ENCODE measurements at places on chromosomes 4 and X. TPM values are rescaled to one million over a fixed set of nuclear protein-coding genes. Genes with fewer than 3 reads are reported as not detected.

Gene SPIN2A
- total RNA-seq: 2.1 TPM

Gene UGT2A3
- total RNA-seq: not detected

Gene RNF128
- total RNA-seq: 3.0 TPM

Gene FAM47A
- total RNA-seq: not detected

Gene CYP4V2
- 42.0 TPM for total RNA-seq

Gene CLRN2
- not detected for total RNA-seq

Gene FAM199X
- total RNA-seq: 23.4 TPM

Gene HS3ST1
- total RNA-seq: 3.2 TPM

Gene NLGN4X
- 17.9 TPM for total RNA-seq

Gene SSX1
- total RNA-seq: not detected

Gene HPF1
- total RNA-seq: 31.3 TPM

Gene ZNF280C
- 5.5 TPM for total RNA-seq

Gene CYLC1
- total RNA-seq: not detected

Gene NFXL1
- total RNA-seq: 19.3 TPM

Gene COL25A1
- total RNA-seq: 6.2 TPM

Gene CXCL5
- 3.3 TPM for total RNA-seq

Gene PAGE5
- not detected for total RNA-seq

Gene ZNF630
- 5.4 TPM for total RNA-seq

Gene AKAP4
- total RNA-seq: not detected

Gene ARHGEF38
- 0.40 TPM for total RNA-seq

All from sciatic nerve (tissue), 2 donors.